ENCODE measurements at places on chromosomes 6 and 20. TPM values are rescaled to one million over a fixed set of nuclear protein-coding genes. Genes with fewer than 3 reads are reported as not detected.

- DNase-seq = no peak
Measured at GRCh38 chr6:138218449-138218848, at the start of gene PBOV1. Gene PBOV1 (minus strand): TSS chr6:138218491. CDS start chr6:138218395, 96 bp downstream.

- DNase-seq = no peak
Measured at GRCh38 chr6:95693108-95693507, 115.8 kb downstream of the MANEA start.

GRCh38 chr20:16462711-16463110, 110.5 kb downstream of the KIF16B start:
- no peak for DNase-seq

- DNase-seq = no peak
Measured at GRCh38 chr6:68087399-68088133, 547.5 kb upstream of the ADGRB3 start.

GRCh38 chr20:37229357-37229756, 32.3 kb downstream of the GHRH start:
- DNase-seq = no peak

- DNase-seq = no peak
Measured at GRCh38 chr6:79246891-79247290, 12.4 kb upstream of the HMGN3 start.

DNA sequence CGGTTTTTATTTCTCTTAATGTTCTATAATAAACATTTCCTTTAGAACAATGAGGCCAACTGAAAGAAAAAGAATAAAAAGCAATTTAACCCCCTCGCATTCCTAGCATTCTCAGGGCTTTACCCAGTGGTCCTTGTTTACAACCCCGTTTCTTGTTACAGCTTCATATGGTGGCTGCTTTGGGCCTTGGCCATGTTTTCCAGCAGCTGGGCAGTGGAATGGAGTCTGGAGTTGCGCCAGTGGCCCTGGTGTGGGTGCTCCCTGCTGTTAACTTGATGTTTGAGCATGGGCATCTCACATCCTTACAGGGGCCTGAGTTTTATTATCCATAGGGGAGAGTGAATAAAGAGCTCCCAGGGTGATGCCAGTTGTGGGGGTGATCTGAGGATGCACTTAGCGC, 18.8 kb downstream of the EFCAB8 start:
- DNase-seq = peak; percentile 19

DNA sequence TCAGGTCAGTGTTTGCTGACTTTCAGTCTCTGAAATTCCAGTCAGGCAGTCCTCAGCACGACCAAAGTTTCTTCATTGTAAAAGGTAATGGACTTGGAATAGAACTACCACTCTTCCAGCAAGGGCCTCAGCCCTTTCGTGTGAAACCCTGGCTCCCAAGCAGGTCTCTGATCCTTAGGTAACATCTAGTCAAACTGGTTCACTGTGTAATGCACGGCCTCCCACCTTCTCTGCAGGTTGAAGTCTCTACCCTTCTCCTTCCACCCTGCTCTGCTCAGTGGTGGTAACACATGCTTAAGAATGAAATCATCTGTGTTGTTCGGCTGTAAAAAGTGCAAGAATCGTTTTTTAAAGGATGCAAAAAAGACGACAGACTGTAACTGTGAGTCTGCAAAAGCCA, 287.2 kb upstream of the POU3F2 start:
- DNase-seq = no peak

DNA sequence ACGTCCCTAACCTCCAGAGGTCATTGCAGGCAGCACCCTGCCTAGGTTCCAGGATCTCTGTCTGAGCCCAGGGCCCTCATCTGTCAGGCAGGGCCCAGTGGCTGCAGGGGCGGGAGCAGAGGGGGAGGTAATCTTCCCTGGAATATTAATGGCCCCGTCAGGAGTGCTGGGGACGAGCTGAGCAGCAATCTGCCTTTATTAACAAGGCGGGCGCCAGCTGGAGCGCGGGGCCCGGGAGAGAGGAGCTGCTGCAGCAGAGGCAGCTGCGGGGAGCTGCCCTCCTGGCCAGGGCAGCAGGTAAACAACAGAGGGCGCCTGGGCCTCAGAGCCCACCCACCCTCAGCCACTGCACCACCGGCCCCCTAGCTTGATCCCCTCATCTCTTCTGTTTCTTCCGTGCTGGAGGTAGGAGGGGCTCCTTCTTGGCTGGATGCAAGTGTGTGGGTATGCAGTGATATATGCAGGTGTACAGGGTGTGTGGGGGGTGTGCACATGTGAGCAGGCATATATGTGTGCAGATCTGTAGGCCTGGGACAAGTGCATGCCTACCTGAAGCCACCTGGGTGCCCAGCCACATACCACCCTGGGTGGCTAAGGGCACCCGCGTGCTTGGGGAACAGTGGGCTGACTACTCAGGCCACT, 131.8 kb upstream of the MLN start:
- DNase-seq = no peak

- DNase-seq = peak; percentile 24
Measured at GRCh38 chr20:57560554-57561355, at the start of gene PCK1. Gene PCK1 (plus strand): TSS chr20:57561110. CDS start chr20:57561412, 302 bp downstream.

DNA sequence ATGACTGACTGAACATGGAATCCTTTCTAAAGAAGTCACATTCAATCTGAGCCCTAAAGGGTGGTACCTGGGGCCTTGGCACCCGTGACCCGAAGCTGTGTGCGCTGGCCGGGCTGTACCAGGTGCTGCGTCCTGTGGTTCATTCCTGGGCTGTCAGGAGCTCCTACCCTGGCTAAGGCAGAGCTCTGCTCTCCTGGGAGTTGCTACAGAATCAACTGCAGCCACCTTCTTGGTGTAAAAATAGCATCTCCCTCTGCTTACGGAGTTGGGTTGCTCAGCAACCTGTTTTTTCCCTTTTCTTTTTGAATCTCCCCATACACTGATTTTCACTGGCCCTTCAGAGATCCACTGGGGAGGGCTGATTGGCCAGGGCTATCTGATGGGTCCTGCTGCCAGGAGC, 236.6 kb upstream of the PDE10A start:
- DNase-seq = no peak

DNA sequence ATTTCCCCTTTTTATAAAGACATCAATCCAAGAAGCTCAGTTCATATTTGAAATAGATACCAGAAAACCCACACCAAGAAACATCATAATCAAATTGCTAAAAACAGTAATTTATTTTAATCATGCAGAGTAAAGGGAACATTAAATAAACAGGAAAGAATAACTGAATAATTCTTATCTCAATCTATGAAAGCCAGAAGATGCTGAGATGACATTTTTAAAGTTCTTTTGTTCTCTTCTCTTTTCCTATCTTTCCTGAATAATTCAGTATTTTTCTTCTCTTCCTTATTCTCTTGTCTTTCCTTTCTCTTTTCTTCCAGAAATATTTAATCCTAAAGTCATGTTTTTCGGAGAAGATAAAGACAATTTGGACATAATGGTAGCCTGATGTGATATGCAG, 259.0 kb upstream of the OPRM1 start:
- no peak for DNase-seq

GRCh38 chr20:17449031-17449430, 82.1 kb downstream of the BFSP1 start:
- no peak for DNase-seq

GRCh38 chr20:42986143-42986773, 203.4 kb downstream of the PTPRT start:
- DNase-seq = no peak

DNA sequence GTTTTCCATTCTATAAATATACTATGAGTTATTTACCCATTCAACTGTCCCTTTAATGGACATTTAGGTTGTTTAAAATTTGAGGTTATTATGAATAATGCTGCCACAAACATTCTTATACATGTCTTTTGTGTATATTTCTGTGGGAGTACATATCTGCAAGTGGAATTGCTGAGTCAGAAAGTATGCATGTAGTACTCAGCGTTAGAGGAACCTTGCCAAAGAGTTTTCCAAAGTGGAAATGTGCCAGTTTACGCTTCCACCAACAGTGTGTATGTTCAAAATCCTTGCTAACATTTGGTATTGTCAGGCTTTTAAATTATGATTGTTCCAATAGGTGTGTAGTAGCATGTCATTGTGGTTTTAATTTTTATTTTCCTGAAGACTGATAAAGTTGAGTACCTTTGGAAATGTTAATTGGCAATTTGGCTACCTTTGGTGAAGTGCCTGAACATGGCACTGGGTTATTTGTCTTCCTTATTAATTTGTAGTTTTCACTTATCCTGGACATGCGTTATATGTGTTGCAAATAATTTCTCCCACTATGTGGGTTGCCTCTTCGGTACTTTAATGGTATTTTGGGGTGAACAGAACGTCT, 341.2 kb downstream of the CD83 start:
- DNase-seq = peak; percentile 68

GRCh38 chr6:34004706-34005105, 141.2 kb downstream of the GRM4 start:
- no peak for DNase-seq

DNA sequence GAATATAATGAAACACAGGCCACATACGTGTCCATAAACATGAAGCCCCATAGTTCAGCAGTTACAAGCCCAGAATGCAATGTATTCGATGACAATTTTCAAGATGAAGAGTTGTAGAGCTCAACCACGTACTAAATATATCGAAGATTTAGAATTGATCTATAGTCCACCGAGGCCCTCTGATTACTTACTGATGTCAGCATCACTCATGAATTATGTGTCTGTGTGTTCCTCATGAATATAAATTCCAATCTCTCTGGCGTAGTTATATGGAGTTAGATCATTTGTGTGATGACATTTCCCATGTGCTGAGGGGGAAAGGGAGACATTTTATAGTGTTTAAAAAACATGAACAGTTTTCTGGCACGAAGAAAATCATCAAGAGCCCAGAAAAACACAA, 97.5 kb downstream of the PFDN4 start:
- no peak for DNase-seq

DNA sequence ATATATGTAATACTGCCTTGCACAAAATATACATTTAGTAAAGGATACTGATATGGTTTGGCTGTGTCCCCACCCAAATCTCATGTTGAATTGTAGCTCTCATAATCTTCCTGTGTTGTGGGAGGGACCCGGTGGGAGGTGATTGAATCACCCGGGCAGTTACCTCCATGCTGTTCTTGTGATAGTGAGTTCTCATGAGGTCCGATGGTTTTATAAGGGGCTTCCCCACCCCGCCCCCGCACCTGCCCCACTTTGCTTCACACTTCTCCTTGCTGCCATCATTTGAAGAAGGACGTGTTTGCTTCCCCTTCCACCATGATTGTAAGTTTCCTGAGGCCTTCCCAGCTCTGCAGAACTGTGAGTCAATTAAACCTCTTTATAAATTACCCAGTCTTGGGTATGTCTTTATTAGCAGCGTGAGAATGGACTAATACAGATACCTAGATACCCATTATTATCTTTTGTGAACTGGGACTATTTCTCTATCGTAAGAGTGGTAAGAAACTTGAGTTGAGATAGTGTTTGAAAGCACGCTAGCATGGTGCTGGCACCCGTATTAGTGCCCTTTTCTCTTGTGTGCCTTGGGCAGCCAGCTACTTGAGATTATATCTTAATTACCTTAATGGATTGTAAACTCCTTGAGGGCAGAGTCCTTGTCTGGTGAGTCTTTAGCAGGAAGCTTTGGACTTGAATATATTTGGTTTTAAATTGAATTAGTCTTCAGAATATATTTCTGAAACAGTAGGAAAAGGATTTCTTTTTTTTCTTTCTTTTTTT, 25.6 kb downstream of the TOP1 start:
- DNase-seq = no peak

DNA sequence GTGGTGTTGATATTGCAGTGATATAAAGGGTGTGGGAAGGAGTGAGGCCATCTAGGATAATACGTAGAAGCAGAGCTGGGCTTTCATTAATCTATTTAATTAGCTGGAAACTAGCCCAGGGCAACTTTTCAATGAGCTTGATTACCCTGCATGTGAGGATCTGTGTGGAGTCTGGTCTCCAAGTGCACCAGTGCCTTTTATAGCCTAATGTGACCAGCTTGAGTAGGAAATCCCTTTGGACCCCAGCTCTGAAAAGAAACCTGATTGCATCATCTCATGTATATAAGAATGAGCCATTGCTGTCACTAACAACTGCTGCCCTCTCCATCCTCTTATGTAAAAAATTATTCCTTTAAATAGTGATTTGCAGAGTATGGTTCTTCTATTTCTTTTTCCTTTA, 72.6 kb downstream of the CD109 start:
- no peak for DNase-seq

GRCh38 chr6:17716221-17716620, 9.5 kb upstream of the NUP153 start:
- no peak for DNase-seq

DNA sequence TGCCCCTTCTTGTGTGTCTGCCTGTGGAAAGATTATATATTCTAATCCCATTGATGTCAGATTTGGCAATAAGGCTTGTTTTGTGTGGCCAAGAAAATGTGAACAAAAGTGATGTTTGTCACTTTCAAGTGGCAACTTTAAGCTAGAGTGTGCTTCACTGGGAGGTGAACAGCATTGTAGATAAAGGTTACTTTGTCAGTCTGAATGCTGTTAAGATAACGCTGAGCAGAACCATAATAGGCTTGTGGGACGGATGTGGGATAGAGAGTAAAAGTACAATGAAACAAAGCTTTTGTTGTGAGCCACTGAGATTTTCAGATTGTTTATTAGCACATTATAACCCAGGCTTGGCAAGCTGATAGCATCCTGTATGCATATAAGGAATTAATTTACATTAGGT, 303.8 kb upstream of the MAN1A1 start:
- DNase-seq = no peak

DNA sequence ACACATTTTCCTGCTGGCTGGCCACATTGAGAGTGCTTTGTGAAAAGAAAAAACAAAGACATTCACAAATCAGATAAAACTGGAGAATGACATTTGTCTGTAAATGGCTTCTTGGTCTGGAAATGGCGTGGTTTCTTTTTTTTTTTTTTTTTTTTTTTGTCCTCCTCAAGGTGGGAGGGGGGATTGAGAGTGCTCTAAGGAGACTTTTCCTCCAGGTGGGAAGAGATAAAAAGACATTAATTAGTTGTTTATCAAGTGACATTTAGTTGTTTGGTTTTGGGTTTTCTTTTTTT, 40.4 kb downstream of the GNAS start:
- no peak for DNase-seq

DNA sequence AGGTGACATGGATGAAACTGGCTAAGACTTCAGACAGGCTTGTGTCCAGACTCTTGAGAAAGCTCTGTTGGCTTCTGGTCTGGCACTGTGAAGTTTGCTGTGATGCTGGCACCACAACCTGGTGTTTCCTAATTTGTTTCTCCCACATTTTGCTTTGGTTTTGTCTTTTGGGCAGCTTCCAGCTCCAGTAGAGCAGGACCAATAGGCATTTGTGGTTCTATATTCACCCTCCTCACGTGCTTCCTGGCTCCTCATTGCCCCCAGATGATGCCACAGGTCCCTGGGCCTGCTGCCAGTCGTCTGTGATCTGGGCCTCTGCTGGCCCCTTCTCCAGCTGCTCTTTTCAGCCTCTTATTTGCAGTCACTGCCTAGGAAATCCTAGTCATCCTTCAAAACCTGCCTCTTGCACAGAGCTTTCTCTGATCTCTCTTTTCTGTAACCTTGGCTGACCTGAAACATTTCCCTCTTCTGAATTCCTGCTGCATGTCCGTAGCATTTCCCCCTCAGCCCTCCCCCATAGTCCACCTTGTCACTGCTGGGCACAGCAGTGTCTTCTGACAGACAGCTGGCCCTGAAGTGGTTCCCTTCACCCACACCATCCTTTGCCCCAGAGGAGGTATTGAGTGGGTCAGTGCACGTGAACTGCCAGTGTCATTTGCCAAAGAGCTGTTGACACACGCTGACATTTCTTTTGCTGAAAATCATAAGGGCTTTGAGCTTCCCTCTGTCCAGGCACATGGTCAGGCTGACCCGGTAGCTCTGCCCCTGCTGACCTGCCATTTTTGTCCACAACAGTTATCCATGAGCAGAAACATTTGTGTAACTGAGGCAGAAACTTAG, 63.0 kb downstream of the PTPN1 start:
- peak; percentile 73 for DNase-seq

The WFDC12 gene
- not detected for total RNA-seq

The SNX14 gene
- 151 TPM for total RNA-seq

The AVP gene
- total RNA-seq = not detected

The PMEPA1 gene
- total RNA-seq = 0.86 TPM

The BMP5 gene
- total RNA-seq = under 0.01 TPM

Data from fibroblast of villous mesenchyme (primary cell).